ENCODE measurements at places on chromosomes 2 and 18.

DNA sequence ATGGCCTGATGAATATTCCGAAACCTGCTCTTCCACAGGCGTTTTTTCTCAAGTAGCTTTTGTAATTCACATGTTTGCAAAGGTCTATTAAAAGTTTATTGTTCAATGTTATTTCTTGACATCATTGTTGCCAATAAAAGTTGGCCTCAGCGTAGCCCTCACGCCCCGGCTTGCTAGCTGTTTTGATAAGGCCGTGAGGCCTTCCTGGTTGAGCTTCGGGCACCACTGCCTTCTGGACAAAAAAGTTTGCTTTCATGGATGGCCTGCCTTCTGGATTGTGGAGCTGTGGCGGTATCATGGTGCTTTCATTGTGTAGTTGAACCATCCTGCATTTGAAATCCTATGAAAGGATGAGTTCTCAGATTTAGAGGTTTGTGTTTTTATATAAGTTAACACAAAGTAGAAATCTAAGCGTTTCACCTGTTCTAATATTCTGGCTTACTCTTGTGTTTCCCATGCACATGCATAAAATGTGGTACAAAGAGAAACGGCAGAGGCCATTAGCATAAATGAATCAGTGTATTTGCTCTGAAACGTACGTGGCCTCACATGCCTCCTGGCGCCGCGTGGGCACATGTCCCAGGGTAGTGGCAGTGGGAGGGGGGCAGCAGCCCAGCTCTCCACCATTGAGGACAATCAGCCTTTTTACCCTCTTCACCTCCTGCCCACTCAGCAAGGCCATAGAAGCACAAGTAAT lies 134.5 kb downstream of the NCK2 start:
- DNase-seq = no peak

- no peak for DNase-seq
Measured at GRCh38 chr2:179082697-179083096, 32.8 kb upstream of the CCDC141 start.

- no peak for DNase-seq
Measured at GRCh38 chr18:69559604-69560003, 158.9 kb downstream of the DOK6 start.

DNA sequence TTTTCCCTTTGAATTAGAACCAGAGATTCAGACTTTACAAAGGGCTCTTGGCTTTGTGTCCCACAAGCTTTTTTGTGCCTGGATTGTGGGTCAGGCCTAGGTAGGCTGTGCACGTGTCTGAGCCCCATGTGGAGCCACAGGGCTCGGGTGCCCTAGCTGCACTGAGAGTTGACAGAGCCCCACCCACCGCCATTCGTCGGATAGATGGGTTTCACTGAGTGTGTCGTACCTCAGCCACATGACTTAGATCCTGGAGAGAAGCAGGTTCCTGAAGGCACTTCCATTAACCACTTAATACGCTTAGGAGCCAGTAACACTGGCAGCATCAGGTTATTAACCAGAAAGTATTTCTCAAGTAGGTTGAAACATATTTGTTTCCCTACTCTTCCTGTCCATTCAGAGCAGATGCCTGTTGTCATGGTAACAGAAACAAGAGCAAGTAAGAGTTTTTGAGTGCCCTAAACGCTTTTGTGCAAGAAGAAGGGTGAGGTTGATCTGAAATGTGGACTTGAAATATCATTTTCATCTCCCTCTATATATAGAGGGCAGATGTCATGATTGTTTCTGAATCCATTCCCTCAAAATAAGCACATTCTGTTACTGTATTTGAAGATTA lies 30.0 kb downstream of the ADCYAP1 start:
- DNase-seq = no peak

DNA sequence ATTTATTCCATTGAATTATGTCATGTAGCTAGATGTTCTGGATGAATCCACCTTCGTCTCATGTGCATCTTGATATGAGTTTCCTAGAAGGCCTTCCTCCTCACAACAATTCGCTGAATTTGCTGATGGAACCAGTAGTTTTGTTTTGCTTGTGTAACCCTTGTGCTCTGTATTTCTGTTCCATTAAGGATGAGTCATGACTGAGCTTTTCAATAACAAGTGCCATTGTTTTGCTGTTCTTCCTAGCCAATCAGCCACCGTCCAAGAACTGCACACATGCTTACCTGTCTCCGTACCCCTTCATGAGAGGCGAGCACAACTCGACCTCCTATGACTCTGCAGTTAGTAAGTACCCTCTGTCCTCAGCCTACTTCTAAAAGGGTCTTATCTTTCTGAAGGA lies 2.3 kb downstream of the TMEM182 start:
- DNase-seq = no peak

DNA sequence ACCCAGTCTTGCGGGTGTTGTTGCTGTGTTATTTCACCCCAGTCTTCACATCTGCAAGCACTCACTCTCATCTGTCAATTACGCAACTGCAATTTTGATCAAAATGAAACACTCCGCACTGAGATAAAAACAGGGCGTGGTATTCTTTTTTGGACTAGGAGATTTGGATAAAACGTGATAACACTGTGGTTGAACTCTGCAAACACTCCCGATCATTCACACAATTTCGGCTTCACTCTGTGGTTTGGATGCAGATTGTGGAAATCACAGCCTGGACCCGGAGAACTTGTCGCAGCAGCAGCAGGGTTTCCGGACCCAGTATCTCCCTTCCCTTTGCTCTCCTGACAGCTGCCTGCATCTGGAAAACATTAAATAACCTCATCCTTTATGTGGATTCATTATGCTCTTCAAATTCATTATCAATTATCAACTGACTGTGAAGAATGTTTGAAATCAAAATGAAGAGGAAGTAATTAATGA lies 49.4 kb upstream of the APCDD1 start:
- no peak for DNase-seq
